ENCODE measurements at places on chromosomes 6 and 20.

GRCh38 chr6:161272635-161273273 is 1.1 kb downstream of the AGPAT4 start:
- no peak for DNase-seq

GRCh38 chr6:165820934-165821333 is 157.9 kb upstream of the PDE10A start:
- DNase-seq = no peak

DNA sequence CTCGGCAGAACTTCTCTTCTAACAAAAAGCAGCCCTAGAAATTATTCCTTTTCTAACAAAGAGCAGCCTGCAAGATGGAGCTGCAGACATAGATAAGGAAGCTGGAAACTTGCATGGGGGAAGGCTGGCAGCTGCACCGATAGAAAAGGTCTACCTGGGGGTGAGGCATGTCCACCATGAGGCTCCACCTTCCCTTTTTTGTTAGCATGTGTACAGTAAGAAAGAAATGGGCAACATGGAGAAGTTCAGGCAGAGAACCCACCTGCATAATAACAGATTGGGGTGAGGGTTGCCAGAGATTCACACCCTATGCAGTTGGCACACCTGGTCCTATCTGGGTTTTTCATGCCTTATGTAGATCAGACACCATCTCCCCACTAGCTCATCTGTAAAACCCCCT is 25.4 kb downstream of the ZNF311 start:
- no peak for DNase-seq

DNA sequence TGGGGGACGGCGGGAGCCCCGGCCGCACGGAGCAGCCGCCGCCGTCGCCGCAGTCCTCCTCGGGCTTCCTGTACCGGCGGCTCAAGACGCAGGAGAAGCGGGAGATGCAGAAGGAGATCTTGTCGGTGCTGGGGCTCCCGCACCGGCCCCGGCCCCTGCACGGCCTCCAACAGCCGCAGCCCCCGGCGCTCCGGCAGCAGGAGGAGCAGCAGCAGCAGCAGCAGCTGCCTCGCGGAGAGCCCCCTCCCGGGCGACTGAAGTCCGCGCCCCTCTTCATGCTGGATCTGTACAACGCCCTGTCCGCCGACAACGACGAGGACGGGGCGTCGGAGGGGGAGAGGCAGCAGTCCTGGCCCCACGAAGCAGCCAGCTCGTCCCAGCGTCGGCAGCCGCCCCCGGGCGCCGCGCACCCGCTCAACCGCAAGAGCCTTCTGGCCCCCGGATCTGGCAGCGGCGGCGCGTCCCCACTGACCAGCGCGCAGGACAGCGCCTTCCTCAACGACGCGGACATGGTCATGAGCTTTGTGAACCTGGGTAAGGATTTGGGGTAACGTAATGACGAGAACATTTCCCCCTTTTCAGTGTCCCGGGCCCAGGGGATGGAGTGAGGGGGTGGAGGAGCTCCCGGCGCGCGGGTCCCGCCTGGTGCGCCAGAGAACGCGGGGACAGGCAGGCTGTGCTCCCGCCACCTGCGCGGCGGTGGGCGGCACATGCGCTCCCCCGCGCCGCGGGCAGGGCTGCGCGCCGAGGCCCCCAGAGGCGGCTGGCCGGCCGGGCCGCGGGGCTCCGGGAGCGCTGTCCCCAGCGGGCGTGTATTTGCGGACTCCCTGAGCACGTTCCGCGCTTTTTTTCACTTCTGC is 1.4 kb downstream of the BMP6 start:
- DNase-seq = no peak

DNA sequence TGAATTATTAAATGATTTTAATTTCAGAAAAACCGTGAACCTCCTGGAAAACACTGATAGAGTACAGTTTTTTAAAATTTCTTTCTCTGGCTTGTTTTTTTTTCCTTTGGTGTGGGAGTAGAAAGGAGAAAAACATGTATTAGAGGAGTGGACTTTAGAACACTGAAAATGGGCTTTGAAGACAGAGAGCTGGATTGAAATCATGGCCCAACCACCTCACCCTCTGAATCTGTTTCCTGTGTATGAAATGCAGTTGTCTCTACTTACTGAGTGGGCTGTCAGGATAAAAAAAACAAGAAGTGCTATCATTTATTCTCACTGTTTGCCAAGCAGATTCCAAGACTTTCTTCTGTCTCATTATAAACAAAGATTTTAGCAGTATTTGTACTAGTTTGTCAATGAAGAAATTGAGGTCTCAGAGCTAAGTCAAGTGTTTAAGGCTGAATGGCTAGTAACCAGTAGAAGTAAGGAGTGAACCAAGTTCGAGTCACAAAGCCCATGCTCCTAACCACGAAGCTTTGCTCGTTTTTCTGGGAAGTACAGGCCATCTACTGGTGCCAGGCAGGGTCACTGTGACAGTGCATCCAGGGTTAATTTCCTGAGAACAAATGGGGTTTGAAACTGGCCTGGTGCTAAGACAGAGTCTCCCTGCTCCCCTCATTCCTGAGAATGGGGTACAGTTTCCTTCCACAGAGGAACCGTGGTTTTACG is 256.4 kb downstream of the TMEM242 start:
- DNase-seq = no peak

- no peak for DNase-seq
Observed at GRCh38 chr6:1346101-1346500, 34.2 kb downstream of the FOXQ1 start.

GRCh38 chr6:160926281-160927276 is 65.0 kb upstream of the MAP3K4 start:
- no peak for DNase-seq

DNA sequence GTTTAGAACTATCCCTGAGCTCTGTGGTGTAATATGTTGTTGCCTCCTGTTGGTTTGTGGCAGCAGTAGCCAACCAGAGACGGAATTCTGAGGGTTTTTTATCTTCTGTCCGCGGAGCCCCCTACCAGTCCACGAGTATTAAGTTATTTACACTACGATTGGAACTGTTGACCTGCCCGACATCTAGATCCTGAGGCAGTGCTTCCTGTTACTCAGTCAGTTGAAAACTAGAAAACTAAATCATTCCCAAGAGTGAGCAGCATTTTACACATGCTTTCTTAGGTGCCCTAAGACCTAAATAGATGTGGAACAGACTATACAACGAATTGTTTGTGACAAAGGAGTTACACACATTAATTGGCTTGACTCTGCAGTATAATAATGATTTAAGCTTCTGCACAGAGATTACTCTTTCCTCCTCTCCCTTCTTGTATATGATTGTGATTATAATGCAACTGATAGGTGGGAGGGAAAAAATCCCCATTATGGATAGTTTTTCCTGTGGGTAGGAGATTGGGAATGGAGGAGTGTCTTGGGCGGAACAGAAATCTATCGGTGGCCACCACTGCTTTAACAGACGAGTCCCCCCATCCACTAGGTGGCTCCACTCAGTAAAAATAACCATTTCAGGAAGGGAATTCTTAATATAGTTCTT is 1.7 kb downstream of the LOC128125822 start:
- DNase-seq = no peak

GRCh38 chr20:18802012-18802634 is 11.5 kb upstream of the SCP2D1 start:
- no peak for DNase-seq

DNA sequence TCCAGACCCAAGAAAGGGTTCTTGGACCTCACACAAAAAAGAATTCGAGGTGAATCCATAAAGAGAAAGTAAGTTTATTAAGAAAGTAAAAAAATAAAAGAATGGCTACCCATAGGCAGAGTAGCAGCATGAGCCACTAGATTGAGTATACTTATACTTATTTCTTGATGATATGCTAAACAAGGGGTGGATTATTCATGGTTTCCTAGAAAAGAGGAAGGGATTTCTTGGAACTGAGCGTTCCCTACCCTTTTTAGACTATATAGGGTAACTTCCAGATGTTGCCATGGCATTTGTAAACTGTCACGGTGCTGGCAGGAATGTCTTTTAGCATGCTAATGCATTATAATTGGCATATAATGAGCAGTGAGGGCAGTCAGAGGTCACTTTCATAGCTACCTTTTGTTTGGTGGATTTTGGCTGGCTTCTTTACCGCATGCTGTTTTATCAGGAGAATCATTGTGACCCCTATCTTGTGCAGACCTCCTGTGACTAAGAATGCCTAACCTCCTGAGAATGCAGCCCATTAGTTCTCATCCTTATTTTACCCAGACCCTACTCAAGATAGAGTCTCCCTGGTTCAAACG is 44.3 kb downstream of the TENT5A start:
- DNase-seq = no peak

GRCh38 chr20:53263554-53264438 is 291.6 kb downstream of the TSHZ2 start:
- no peak for DNase-seq

DNA sequence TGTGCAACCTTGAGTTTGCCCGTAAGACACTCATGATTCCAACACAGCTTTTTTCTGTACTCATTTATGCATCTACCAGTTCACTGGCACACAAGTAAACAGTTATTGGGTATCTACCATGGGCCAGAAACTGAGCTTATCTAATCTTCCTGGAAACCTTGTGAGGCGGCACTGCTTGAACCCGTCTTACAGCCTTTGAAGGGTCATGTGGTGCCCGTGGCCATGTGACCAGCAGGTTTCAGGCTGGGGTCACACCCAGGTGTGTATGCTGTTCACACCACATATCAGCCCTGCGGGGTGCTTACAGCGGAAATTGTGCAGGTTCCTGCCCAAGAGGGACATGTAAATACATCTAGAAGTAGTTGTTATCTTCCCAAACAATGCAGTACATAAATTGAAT is 6.1 kb downstream of the THBD start:
- no peak for DNase-seq

DNA sequence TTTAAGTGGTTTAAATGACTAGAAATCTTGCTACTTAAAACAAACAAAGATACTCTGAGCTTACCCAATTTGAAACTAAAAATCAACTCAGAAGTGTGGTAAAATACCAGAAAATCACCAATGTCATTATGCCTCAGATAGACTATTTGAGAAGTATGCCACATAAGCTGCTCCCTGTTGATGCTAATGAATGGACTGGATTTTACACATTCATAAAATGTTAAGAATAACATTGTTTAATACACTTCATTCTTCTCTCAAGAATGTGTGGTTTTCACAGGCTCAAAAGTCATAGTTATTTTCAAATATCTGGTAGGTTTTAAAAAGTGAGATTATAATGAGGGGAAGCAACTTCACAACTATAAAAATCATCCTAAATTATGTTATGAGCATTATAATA is 170.6 kb downstream of the TASP1 start:
- DNase-seq = no peak

DNA sequence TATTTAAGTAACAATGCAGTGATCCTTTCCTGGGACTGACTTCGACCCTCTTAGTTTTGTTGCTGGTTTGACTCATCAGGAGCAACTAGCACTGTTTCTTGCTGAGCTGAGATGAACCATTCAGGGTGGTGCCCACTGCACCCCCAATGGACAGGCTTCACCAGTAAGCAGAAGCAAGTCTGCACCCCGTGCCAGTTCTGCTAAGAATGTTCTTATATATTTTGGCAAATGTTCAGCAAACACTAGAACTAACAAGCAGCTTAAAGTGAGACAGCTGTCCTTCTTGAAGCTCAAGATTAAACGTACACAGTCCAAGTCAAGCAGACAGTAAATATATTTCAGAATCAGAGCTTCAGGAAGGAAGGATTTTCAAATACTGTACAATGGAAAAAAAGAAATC is 561.3 kb upstream of the CDH4 start:
- DNase-seq = no peak

GRCh38 chr6:113306552-113307145 is 550.5 kb upstream of the MARCKS start:
- DNase-seq = peak; percentile 4

- DNase-seq = no peak
Observed at GRCh38 chr20:56616716-56617115, 12.4 kb upstream of the TFAP2C start.

GRCh38 chr6:72657407-72658197 is 35.7 kb downstream of the KCNQ5 start:
- no peak for DNase-seq

DNA sequence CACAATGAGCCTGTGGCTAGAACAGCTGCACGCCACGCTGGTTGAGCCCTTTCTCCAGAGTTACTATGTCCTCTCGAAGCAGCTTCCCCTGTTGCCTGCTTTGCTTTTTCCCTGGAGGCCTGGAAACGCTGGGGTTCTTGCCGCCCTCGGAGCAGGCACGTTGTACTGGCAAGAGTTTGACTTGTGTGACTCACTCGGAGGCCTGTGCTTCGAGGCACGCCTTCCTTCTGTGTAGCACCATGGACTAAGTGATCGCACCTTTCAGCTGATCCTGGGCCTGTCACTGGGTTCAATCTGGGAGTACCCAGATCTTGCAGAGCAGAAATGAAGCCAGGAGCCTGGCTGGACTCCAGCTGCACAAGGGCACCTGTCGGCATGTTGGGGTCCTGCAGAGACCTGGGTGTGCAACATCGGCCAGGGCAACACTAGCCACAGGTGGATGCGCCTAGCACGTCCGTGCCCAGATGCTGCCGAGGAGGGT is 5.2 kb downstream of the INSM1 start:
- DNase-seq = no peak

- DNase-seq = no peak
Observed at GRCh38 chr20:20837574-20838021, 125.2 kb upstream of the RALGAPA2 start.

- DNase-seq = no peak
Observed at GRCh38 chr6:159976686-159977254, 7.9 kb downstream of the IGF2R start.

All from stimulated activated CD4-positive, alpha-beta T cell treated with anti-CD3 and anti-CD28 coated beads, Interleukin-1b, Interleukin-23, amount 100 ng/mL, for 1 hour (primary cell).